Stimulated activated CD8-positive, alpha-beta memory T cell treated with anti-CD3 and anti-CD28 coated beads, Interleukin-4, amount 100 ng/mL, for 1 hour (primary cell): ENCODE measurements at places on chromosomes 4 and X.

GRCh38 chrX:14095702-14096101, 66.0 kb upstream of the GEMIN8 start:
- no peak for DNase-seq

DNA sequence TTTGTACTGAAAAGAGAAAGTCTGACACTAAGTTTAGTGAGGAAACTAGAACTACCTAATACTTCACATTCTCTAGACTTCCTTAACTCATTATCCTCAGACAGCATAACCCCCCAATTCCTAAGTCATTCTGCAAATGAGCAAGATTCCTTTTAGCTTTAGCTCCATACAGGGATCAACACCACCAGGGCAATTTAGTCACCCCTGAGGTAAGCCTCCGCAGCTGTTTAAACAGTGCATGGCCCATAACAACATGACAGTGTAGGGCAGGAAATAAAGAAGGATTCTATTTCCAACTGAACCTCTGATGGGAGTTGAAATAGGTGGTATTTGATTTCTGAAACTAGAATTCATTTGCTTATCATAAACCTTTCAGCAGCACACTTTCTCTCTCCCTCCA, 112.8 kb upstream of the DKK2 start:
- DNase-seq, result no peak

- no peak for DNase-seq
Observed at GRCh38 chrX:19728915-19729314, 158.5 kb downstream of the SH3KBP1 start.

DNA sequence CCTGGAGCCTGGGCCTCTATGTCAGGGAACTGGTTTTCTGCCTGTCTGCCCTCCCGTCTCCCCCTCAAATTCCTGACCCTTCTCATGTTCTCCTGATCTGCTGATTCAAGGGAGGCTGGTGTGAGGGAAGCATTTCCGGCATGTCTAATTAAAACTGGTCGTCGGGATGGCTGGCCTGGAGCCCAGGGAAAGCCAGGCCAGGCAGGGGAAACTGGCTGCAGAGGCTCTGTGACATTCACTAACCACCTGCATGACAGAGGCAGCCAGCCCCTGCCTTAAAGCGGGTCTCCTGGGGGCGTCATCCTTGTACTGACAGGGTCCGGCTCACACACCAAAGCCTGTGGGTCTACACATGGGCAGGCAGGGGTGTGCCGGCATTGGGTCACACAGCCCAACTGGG, 35.2 kb downstream of the ABLIM2 start:
- DNase-seq, result no peak

DNA sequence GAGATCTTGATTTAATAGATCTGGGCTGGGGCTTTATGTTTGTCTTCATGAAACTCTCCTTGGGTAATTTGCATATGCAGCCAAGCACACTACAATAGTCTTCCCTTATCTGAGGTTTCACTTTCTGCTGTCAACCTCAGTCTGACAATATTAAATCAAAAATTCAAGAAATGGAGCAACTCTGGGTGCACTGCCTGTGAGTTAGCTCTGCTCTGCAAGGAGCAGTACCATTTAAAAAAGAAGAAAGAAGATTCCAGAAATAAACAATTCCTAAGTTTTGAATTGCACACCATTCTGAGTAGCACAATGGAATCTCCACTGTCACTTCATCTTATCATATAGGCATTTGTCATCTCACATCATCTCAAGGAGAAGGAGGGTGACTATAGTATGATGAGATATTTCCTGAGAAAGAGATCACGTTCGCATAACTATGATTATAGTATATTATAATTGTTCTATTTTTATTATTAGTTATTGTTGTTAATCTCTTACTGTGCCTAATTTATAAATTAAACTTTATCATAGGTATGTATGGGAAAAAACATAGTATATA, 9.4 kb downstream of the FNIP2 start:
- DNase-seq, result no peak

- DNase-seq, result no peak
Observed at GRCh38 chr4:54712206-54712605, 54.4 kb downstream of the KIT start.
